ENCODE measurements at places on chromosomes 6 and 20. TPM values are rescaled to one million over a fixed set of nuclear protein-coding genes. Genes with fewer than 3 reads are reported as not detected.

DNA sequence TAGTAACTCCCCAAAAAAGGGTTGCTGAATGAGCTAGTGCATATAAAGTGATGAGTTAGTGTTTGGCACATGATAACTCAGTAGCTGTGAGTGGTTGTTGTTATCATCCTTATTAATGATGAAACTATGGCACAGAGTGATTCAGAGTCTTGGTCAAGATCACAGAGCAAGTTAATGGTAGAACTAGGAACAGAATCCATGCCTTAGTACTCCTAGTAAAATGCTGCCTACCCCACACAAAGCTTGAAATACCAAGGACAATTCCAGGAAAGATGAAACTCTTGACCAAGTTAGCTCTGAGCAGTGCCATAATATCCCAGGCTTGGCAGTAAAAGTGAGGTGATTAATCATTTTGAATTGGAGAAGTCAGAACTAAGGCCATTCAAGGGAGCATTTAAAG lies 109.1 kb upstream of the ENPP5 start:
- DNase-seq = no peak

The PGM3 gene
- 40.8 TPM for total RNA-seq

The TAAR5 gene
- not detected for total RNA-seq

The CDC40 gene
- 11.1 TPM for total RNA-seq

DNA sequence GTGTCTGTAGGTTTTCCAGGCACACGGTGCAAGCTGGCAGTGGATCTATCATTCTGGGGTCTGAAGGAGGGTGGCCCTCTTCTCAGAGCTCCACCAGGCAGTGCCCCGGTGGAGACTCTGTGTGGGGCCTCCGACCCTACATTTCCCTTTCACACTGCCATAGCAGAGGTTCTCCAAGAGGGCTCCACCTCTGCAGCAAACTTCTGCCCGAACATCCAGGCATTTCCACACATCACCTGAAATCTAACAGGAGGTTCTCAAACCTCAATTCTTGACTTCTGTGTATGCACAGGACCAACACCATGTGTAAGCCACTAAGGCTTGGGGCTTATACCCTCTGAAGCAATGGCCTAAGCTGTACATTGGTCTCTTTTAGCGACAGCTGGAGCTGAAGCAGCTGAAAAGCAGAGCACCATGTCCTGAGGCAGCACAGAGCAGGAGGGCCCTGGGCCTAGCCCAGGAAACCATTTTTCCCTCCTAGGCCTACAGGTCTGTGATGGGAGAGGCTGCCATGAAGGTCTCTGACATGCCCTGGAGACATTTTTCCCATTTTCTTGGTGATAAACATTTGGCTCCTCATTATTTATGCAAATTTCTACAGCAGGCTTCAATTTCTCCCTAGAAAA lies 253.3 kb downstream of the ERMARD start:
- peak; percentile 35 for DNase-seq

DNA sequence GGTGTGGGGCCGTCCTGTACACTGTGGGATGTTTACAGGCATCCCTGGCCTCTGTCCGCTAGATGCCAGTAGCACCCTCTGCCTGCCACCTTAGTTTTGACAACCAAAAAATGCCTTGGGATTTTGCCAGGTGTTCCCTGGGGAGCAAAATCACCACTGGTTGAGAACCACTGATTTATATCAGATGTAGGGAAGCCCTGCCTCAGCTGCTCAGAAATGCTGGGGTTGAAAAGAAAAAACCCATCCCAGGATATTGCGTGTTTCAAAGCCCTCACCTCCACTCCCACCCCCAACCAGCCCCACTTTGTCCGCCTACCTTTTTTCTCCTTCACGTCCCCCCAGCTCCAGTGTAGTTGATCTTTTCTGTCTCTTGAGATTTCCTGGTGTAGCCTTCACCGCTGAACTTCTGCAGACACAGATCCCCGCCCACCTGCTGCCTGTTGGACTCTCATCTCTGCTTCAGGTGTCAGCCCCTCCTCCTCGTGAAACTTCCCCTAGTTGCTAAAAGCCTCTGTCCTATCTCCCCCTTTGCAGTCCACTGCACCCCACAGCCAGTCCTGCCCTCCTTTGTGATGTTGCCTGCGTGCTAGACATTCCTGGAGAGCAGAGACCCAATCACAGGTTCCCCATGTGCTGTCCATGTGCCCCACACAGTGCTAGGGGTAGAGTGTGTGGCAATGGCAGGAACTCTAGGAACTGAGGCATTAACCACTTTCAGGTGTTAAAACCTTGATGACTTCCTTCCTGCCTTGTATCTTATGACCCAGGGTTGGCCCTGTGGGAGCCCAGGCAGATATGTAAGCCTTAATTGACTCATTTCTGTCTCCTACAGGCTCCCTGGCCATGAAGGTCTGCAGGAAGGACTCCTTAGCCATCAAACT lies 98.9 kb downstream of the TBC1D7 start:
- DNase-seq = peak; percentile 59

GRCh38 chr20:10762216-10762615 lies 88.4 kb upstream of the JAG1 start:
- DNase-seq = no peak

DNA sequence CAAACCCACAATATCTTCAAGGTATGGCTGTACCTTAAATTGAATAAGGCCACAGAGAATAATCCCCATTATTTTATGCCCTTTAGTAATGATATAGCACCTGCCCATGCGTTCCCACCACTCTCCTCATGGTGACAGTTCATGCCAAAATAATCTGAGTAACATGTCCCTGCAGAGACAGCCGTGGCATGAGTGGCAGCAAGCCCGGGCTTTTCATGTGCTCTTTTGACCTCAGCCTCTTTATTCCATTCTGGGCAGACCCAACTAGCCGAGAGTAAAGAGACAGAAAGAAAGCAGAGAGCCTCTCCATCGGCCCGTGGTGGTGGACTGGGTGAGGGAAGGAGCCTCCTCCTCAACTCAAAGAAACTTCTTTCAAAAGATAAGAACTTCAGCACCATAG lies 19.9 kb upstream of the POPDC3 start:
- DNase-seq = no peak

GRCh38 chr6:15945593-15946159 lies 183.2 kb upstream of the MYLIP start:
- DNase-seq = no peak

- DNase-seq = no peak
These were observed 316.1 kb upstream of the PRDM1 start for GRCh38 chr6:105769987-105770386.

DNA sequence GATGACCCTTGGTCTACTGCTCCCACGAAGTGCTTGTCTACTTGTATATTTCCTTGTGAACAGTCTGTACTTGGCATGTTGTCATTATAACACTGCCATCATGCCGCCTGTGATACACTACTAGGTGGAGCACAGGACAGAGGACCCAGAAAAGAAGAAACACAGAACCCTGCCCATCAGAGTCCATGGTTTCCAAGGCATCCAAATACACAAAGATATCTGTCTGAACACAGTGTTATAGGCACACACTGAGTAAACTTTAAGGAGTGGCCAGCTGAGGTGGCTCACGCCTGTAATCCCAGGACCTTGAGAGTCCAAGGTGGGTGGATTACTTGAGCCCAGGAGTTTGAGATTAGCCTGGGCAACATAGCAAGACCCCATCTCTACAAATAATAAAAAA lies 110.5 kb upstream of the SLC2A12 start:
- DNase-seq = no peak

The CLIC5 gene
- total RNA-seq = 0.28 TPM

DNA sequence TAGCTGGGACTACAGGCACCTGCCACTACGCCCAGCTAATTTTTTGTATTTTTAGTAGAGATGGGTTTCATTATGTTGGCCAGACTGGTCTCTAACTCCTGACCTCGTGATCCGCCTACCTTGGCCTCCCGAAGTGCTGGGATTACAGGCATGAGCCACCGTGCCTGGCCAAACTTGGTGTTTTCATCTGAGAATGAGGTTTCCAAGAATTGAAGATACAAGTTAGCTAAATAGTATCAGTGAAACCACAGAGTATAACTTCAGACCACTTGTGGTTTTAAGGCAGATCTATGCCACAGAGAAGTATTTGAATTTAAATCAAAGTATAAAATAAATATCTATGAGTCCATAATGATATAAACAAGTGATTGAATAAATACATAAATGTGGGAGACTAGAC lies 70.1 kb downstream of the SLC16A10 start:
- DNase-seq = no peak

The OR12D3 gene
- not detected for total RNA-seq

The PRPH2 gene
- not detected for total RNA-seq

DNA sequence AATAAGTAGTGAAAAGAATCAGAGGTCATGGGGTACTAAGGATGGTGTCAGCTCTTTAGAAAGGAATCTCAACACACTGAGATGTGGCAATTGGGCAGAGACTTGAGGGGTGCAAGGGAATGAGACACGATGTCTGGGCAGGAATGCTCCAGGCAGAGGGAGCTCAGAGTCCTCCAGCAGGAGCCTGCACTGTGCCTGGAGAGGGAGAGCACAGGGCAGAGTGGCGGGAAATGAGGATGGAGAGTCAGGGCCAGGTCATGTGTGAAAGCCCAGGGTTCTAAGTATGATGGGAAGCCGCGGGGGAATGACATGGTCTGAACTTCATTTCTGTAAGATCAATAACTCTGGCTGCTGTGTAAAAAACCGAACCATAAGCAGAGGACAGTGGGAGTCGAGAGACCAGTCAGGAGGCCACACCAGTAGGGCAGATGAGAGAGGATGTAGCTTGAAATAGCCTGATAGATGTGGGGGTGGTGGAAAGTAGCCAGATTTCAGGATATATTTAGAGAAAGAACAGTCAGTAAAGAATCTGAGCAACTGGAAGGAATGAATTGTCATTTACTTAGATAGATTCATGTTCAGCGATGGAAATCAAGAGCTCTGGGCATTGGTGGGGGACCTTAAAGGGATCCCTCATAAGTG lies 133.4 kb upstream of the DTNBP1 start:
- no peak for DNase-seq

DNA sequence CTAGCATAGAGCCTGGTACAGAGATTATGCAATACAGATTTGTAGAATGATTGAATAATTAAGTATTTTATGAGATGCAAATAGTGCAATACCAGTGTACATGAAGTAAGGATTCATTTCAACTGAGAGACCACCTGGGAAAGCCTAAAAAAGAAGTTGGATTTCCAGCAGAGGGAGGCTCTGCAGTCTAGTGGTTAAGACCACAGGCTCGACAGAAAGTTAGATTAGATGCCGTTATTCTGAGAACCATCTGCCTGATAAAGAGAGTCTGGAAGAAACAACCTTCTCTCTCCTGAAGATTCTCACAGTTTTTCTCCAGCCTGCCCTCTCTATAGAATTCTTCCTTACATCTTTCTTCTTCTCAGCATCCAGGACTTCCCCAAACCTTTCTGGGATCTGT lies 13.6 kb upstream of the TNFRSF21 start:
- DNase-seq = no peak

DNA sequence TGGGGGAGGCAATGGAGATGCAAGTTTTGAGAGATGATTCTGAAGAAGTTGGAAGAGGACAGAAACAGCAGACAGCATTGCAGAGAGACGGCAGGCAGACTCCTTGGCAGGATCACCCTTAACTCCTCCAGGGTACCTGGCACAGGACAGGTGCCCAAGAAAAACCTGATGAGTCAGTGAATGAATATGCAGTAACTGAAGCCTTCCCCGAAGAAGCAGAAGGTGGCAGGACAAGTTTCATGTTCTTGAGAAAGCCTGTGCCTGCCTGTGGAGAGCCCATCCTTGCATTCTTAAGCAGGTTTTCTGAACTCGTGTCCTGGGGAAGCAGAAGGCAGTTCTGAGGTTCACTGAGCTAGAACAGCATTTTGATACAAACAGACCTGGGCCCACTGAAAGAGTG lies 79.6 kb upstream of the SASH1 start:
- DNase-seq = no peak

- no peak for DNase-seq
These were observed 7.2 kb downstream of the SAMD3 start for GRCh38 chr6:130215526-130215925.

- no peak for DNase-seq
These were observed 3.7 kb downstream of the NRN1 start for GRCh38 chr6:6002848-6003620.

The B3GALT4 gene
- total RNA-seq = 1.2 TPM

GRCh38 chr6:167652701-167653095 lies 174.0 kb upstream of the AFDN start:
- DNase-seq = no peak

The RAD21L1 gene
- total RNA-seq = not detected

DNA sequence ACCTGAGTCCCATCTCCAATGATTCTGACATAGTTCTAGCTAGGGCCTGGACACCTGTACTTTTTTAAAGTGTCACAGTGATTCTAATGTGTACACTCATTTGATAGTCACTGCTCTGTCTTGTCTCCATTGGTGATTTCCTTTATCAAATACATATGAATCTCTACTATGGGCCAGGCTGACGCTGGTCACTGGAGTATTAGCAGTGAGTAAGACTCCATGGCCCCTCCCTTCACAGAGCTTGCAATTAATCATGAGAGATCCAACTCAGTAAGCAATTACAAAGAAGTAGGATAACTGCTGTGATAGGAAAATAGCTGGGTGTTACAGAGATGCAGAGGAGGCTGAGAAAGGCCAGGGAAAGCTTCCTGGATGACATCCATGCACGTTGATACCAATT lies 19.3 kb upstream of the SASH1 start:
- DNase-seq = no peak

DNA sequence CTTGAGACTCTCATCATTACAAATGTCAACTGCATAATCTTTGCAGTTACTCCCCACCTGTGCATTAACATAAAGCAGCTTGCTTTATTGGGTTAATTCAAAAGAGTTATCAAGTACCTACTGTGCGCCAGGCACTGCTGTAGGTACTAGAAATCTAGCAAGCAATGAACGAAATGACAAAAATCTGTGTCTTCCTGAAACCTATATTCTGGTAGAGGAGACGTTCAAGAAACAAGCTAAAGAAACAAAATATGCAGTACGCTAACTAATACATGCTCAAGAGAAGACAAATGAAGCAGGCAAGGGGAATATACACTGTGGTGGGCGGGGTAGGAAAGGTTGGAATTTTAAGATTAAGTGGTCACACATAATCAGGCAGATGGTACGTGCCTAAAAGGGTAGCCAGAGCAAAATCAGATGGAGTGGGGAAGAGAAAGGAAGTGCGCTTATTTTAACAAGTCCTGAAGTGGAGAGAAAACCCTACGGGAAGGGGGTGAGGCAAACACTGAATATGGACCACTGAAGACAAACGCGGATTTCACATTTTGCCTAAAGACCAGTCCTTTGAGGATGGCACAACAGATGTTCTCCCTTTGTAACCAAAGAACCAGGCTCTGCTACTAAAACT lies 1.2 kb downstream of the ELOVL2 start:
- no peak for DNase-seq

Measured in left lobe of liver (tissue), 2 donors.